ENCODE measurements at places on chromosomes 5 and 9.

GRCh38 chr9:121622387-121623203, 28.8 kb upstream of the DAB2IP start:
- DNase-seq: no peak

DNA sequence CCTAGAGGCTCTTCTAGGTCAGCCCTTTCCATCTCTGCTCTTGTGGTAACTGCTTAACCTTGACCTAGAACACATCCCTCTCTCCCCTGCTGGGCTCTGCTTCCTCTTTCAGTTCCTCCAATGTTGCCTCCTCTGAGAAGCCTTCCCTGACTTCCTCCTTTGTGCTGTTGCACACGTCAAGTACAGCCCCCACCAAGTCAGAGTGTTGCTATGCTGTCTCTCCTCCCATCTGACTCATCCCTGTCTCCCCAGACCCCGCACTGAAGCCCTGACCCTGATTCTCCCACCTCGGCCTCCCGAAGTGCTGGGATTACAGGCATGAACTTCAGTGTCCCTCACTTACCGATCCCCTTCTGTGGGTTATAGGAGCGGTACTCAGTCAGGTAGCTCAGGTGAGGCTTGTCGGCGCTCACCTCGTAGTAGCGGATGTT, 10.4 kb upstream of the TRIM14 start:
- DNase-seq: no peak

DNA sequence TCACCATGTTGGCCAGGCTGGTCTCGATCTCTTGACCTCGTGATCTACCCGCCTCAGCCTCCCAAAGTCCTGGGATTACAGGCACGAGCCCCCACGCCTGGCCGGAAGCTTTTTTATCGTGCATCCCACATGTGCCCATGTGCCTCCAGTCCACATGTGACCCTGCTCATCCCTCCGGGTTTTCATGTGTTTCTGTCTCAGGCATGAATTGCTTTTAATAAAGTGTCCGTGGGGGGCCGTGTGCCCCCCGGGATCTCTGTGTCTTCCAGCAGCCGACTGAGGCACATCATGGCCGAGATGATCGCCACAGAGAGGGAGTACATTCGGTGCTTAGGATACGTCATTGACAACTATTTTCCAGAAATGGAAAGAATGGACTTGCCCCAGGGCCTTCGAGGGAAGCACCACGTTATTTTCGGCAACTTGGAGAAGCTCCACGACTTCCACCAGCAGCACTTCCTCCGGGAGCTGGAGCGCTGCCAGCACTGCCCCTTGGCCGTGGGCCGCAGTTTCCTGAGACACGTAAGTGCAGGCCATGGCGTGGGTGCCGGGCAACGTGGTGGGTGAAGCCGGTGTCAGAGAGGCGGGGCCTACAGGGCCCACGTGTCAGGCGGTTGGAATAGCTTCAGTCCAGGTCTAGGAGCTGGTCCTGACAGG, 22.1 kb upstream of the LRRC14B start:
- no peak for DNase-seq

- DNase-seq: no peak
Observed at GRCh38 chr5:6728011-6728794, 15.0 kb downstream of the TENT4A start.

- no peak for DNase-seq
Observed at GRCh38 chr9:102922526-102922925, 72.6 kb upstream of the CYLC2 start.

- DNase-seq: no peak
Observed at GRCh38 chr5:52077941-52078815, 694.9 kb downstream of the ISL1 start.

GRCh38 chr9:129202613-129203555, 24.8 kb upstream of the IER5L start:
- DNase-seq: peak; percentile 54

GRCh38 chr5:143402017-143402552, 1.4 kb downstream of the NR3C1 start:
- no peak for DNase-seq
